ENCODE measurements at places on chromosomes 4 and X. TPM values are rescaled to one million over a fixed set of nuclear protein-coding genes. Genes with fewer than 3 reads are reported as not detected.

The UGT2B11 gene
- 0.21 TPM for total RNA-seq

The KCND1 gene
- 1.1 TPM for total RNA-seq

The POF1B gene
- total RNA-seq: 2.5 TPM

The PRDM5 gene
- 5.3 TPM for total RNA-seq

The BDH2 gene
- total RNA-seq: 9.2 TPM

Data from A549 treated with GW870086 at 1 μM for 4 hours (cell line).